ENCODE measurements at places on chromosomes 3 and 15. TPM values are rescaled to one million over a fixed set of nuclear protein-coding genes. Genes with fewer than 3 reads are reported as not detected.

PRSS50 gene
- total RNA-seq: 0.99 TPM

CPNE4 gene
- total RNA-seq: 0.53 TPM

CAMP gene
- total RNA-seq: 12.1 TPM

NRROS gene
- total RNA-seq: 7.6 TPM

HHLA2 gene
- total RNA-seq: 13.8 TPM

PLSCR2 gene
- total RNA-seq: 0.47 TPM

COLQ gene
- total RNA-seq: 10.6 TPM

SLC24A5 gene
- total RNA-seq: 0.18 TPM

LRRC31 gene
- not detected for total RNA-seq

ITIH1 gene
- 0.41 TPM for total RNA-seq

CPEB1 gene
- 3.1 TPM for total RNA-seq

KCNH8 gene
- total RNA-seq: 1.2 TPM

GABRR3 gene
- not detected for total RNA-seq

FMN1 gene
- total RNA-seq: 19.6 TPM

ADAMTS7 gene
- 37.3 TPM for total RNA-seq

TNIK gene
- 14.9 TPM for total RNA-seq

P2RY13 gene
- 1.2 TPM for total RNA-seq

FAM107A gene
- total RNA-seq: 4.3 TPM

CEP152 gene
- total RNA-seq: 11.3 TPM
